ENCODE measurements at places on chromosomes 2 and 18. TPM values are rescaled to one million over a fixed set of nuclear protein-coding genes. Genes with fewer than 3 reads are reported as not detected.

Gene FOXD4L1
- 0.39 TPM for total RNA-seq

Gene PCARE
- not detected for total RNA-seq

DNA sequence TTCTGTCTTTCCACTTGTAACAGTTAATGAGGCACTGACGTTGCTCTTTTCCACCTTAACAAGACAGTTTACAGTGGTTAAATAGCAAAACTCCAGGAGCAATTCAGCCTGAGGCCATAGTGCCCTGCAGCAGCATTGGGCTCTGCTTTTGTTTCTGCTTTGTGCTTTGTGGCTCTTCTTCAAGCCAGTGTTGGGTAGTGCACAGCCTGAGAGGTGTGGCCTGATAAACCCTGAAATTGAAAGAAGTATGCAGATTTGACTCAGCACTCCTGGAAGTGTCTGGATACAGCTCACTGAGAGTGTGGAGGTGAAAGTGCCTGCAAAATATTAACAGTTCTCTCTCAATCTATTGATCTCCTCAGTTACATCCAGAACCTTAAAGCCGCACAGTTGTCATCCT, 63.0 kb downstream of the STK25 start:
- DNase-seq: no peak

GRCh38 chr2:237341872-237342271, 72.1 kb downstream of the COL6A3 start:
- DNase-seq: no peak

DNA sequence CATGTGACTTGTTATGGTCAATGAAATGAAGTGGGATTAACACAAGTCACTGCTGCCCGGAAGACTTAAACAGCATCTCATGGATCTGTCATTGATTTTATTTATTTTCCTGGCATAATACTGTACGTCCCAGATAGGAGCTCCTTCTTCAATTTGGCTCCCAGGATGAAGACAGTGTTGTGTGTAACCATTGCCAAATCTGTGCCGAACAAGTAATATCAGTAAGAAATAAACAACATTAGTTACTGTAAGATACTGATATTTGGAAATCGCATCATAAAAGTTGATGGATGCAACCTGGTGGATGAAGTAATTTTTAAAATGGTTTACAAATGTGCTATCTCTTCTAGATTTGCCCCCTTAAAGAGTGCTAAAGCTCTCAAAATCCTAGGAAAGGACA, 419.0 kb upstream of the MMADHC start:
- no peak for DNase-seq

GRCh38 chr2:161134547-161135518, 25.4 kb upstream of the TANK start:
- DNase-seq: no peak
